Activated CD4-positive, alpha-beta T cell treated with anti-CD3 and anti-CD28 coated beads for 36 hours (primary cell): ENCODE measurements at places on chromosomes 4 and X. TPM values are rescaled to one million over a fixed set of nuclear protein-coding genes. Genes with fewer than 3 reads are reported as not detected.

DNA sequence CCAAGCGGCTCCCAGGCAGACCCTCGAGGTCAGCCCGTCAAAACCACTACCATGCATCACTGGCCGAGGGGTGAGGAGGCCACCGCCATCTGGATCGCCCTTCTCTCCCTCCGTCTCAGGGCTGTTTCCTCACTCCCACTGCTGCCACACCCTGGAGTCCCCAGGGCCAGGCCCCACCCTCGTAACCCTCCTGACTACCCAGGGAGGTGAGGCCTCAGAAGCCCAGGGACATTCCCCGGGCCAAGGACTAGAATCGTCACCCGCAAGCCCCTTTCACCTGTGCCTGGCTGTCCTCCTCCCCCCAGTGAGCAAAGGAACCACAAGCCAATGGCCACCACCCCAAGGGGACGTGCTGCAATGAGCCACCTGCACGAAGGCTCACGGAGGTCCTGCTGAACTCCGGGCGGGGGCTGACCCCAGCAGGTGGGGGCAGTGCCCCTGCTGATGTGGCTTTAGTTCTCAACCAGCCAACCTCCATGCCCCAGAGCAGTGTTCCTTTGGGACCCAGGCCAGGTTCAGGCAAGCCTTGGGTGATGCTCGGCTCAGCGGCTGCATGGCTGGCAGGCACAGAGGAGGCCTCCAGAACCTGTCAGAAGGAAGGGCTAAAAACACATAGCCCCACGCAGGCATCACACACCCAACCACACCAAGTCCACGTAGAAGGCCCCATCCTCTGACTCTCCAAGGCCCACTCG is 23.8 kb downstream of the PPP2R2C start:
- no peak for DNase-seq

GRCh38 chr4:101682946-101683345 is 107.6 kb upstream of the BANK1 start:
- no peak for DNase-seq

DNA sequence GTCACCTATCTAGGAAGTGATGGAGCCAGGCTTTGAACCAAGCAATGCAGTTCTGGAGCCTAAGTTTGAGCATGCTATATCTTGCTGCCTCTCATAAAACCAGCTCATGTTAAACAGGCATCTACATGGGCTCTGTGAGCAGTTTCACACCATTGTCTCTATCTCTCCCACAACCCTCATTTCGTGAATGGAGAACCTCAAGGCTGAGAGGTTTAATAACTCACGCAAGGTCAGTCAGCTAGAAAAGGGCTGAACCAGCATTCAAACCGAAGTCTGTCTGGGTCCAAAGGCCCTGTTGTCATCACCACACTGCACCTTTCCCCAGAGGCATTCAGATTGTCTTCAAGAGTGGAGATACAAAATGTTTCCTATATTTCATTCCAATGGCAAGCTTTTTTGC is 369.2 kb downstream of the MID1IP1 start:
- no peak for DNase-seq

- DNase-seq = no peak
Measured at GRCh38 chrX:123846577-123847038, 13.2 kb upstream of the XIAP start.

GRCh38 chr4:79678472-79679202 is 270.6 kb upstream of the GK2 start:
- no peak for DNase-seq

GRCh38 chr4:60794372-60794771 is 405.8 kb upstream of the ADGRL3 start:
- DNase-seq = no peak

- DNase-seq = no peak
Measured at GRCh38 chr4:89110541-89110985, 770 bp upstream of the TIGD2 start.

- DNase-seq = peak; percentile 57
Measured at GRCh38 chrX:11143931-11144678, 33.0 kb downstream of the HCCS start.

- no peak for DNase-seq
Measured at GRCh38 chrX:44889824-44890223, 16.8 kb downstream of the KDM6A start.

DNA sequence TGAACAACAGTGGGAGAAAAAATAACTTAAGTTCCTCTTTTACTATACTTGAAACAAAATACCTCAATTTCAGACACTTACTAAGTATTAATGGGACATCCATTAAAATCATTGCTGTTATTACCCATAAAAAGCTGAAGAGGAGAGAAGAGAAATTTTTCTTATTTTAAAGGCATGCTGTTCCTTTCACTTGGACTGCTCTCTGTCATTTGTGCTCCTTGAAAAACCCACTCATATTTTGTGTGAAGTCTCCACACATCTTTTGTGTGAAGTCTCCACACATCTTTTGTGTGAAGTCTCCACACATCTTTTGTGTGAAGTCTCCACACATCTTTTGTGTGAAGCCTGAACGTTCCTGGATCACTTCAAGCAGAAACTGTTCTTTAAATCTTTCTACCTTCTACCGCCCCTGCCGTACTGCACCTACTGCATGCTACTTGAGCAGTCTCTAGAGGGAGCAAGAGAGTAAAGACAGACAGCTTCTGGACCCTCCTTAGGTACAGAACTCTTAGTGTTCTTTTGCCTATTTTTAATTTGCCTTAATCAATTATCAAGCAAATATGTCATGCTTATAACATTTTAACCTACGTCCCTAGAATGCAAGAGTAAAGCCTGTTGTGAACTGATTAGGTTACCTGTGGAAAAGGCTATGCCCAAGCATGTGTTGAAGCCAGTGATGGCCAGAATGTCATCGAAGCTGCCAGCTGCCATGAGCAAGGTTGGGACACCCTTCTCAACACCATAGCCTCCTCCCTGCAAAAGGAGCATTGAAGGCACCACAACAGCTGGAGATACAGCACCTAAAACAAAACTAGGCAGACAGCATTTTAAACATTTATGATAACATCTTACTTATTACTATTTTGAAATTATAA is 27.1 kb upstream of the SLC9B1 start:
- peak; percentile 49 for DNase-seq

DNA sequence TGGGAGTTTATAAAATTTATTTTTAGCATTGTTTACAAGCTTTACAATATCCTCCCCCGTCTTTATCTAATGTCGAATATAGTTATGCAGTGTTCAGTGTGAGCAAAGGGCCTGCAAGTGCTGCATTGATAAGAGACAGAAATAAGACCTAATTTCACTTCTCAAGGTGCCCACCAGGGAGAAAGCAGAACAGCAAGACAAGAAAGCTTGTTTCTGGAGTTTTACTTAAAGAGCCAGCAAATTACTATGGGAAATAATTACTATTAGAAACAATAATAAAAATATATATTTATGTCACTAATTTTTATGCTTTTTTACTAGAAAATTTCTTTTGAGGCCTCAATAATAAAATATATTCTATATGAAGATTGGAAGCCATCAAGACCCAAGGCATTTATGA is 2677.7 kb downstream of the ARAP2 start:
- no peak for DNase-seq

GRCh38 chr4:159770969-159771368 is 668.1 kb downstream of the RAPGEF2 start:
- no peak for DNase-seq

- no peak for DNase-seq
Measured at GRCh38 chr4:8282742-8283141, 13.2 kb downstream of the HTRA3 start.

DNA sequence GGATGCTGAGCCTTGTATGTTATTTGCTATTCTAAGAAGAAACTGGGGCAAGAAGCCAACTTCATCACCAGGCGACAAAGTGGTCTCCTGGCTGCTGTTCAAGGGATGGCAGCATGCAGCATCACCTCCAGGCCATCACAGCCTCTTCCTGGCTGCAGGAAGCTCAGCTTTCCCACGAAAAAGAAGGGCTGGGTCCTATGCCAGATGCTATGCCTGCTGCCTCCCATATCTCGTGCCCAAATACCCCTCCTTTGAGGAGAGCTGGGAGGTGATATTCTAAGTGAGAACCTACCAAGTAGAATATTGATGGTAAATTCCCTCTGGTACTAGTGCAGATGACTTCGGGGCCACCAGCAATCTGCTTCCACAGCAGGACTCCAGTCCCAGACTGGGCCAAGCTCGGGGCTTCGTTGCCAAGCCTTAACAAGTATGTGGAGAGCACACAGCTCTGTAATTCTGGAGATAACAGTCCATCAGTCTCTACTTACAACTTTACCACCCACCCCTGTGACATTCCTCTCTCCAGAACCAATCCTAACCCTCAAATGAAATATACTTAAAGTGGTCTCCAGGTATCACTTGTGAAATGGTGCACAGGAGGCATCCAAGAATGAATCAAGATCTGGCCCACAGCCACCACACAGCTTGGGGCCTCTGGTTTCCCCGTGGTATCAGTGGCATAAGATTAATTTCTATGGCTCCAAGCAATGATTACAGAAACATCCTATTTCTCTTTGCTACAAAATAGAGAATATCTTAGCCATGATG is 149.3 kb downstream of the PALLD start:
- DNase-seq = no peak

- DNase-seq = no peak
Measured at GRCh38 chr4:100881283-100881682, 363.5 kb upstream of the EMCN start.

GRCh38 chrX:124393238-124393637 is 46.9 kb downstream of the SH2D1A start:
- DNase-seq = no peak

DNA sequence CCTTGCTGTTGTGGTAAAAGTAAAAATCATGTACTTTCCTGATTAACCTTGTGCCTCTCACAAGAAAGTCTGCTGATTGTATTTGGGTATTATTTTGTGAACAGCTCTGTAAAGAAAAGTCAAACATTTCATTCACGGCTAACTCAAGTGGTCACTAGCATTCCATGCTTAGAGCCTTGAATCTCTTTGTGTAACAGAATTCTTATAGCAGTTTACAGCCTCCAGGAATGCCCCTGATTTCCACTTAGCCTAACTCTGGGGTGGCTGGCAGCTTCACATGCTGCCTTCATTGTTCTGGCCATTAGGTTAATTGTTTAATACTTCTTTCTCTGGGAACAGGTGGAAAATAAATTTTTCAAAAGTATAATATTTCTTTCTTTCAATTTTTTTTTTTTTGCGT is 226.7 kb downstream of the RBMX2 start:
- DNase-seq = no peak

Gene TBX22
- not detected for total RNA-seq

Gene OTUD6A
- not detected for total RNA-seq

Gene CLDN22
- not detected for total RNA-seq

Gene IL9R
- total RNA-seq = 1.2 TPM

Gene MAGEA4
- total RNA-seq = not detected
